ENCODE measurements at places on chromosomes 3 and 15. TPM values are rescaled to one million over a fixed set of nuclear protein-coding genes. Genes with fewer than 3 reads are reported as not detected.

GRCh38 chr3:187006864-187007630 lies 76.7 kb downstream of the ST6GAL1 start:
- no peak for DNase-seq

DNA sequence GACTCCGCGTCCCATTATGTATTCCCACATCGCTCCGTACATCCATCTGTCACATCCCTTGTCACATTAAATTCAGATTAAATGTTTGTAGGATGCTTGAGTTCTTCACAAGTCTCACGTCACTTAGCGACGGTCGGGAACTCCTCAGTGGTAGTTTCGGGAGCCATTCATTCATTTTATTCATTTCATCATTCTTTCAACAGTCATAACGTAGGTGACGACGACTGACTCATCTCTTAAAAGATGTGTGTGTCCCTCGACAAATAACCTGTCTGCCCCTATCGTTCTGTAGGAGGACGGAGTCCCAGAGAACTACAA lies 272 bp upstream of the SRPRB start:
- DNase-seq = no peak

DNA sequence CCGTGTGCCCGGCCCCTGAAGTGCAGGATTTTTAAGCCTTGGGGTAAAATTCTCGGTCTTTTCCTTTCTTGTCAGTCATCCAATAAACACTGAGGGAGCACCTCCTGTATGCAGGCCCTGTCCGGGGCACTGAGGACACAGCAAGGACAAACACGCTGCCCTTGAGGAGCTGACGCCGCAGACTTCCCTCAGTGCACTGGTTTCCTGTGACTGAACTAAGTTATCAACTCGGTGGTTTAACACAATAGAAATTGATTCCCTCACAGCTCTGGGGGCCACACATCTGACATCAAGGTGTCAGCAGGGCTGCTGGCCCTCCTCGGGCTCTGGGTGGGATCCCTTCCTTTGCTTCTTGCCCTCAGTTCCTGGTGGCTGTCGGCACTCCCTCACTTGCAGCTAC lies 65.1 kb downstream of the ZNF445 start:
- no peak for DNase-seq

The SLC12A1 gene
- total RNA-seq = not detected

The TRIM42 gene
- not detected for total RNA-seq
